ENCODE measurements at places on chromosomes 7 and 10. TPM values are rescaled to one million over a fixed set of nuclear protein-coding genes. Genes with fewer than 3 reads are reported as not detected.

Gene PAXIP1
- 6.5 TPM for polyA plus RNA-seq

Gene XRCC2
- 0.75 TPM for polyA plus RNA-seq

Gene ADARB2
- 0.30 TPM for polyA plus RNA-seq

Gene UPK3B
- not detected for polyA plus RNA-seq

Gene PNLIPRP2
- not detected for polyA plus RNA-seq

Gene CYP2C19
- polyA plus RNA-seq: 0.94 TPM

Gene GBX1
- not detected for polyA plus RNA-seq

Gene HOXA10
- not detected for polyA plus RNA-seq

Gene PLAC9
- not detected for polyA plus RNA-seq

Gene TBRG4
- polyA plus RNA-seq: 16.6 TPM

Gene GLCCI1
- polyA plus RNA-seq: 14.6 TPM

Data from Purkinje cell (primary cell).